ENCODE measurements at places on chromosomes 4 and X.

- DNase-seq = no peak
Observed at GRCh38 chr4:16757080-16757521, 141.3 kb downstream of the LDB2 start.

- peak; percentile 76 for DNase-seq
Observed at GRCh38 chr4:17664755-17665154, 50.3 kb downstream of the MED28 start.

DNA sequence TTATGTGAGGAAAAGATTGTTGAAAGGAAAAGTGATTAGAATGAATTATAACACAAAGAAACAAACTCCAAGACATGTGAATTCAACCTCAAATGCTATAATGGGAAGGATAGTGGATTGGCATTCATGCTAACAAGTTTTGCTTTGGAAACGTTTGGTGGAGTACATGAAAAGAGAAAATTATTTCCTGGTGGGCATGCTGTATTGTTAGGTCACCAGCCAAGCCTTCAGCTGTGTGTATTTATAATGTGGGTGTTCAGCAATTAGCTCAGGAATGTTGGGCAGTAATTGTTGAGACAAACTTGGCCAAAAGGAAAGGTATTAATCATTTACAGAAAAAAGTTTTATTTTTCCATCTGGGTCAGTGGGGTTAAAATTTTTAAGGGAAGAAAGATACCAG, 198.9 kb upstream of the ARSJ start:
- no peak for DNase-seq

- DNase-seq = no peak
Observed at GRCh38 chr4:29262986-29263385, 1457.2 kb upstream of the PCDH7 start.

- DNase-seq = no peak
Observed at GRCh38 chr4:8274765-8275547, 5.4 kb downstream of the HTRA3 start.

GRCh38 chr4:140044337-140044902, 109.6 kb downstream of the MAML3 start:
- DNase-seq = peak; percentile 19

DNA sequence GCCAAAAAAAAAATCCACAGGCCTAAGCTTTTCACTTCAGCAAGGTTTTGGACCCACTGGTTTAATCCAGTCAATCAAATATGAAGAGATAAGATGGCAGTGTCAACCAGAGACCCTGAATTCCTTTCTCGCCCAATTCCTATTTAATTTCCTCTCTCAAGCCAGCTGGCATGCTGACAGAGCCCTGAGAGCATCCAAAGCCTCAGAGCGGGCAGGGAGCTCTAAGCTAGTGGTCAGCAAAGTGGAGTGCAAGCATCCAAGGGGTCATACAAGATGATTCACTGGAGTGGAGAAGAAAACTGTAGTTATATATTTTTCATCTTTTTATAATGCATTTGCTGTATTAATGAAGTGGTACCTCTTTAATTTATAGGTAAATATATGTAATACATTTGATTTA, 37.8 kb upstream of the PRPS2 start:
- DNase-seq = no peak

DNA sequence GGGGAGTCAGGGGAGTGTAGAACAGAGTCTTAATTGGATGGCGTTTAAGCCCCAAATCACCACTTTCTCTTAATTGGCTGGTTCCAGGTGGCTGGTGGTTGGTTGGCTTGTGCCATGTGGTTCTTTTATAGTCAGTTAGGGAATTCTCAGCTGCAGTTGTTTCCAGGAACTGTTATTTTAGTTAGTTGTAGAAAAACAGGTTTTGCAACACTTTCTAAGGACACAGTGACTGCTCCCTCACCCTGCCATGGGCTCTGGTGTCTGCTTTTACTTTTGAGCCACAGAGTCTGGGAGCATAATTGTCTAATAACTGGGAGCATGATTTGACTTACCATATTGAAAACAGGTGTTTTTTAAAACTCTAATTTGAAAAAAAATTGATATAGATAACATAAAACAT, 75.8 kb upstream of the PCDH18 start:
- DNase-seq = no peak

GRCh38 chr4:176052744-176053143, 12.9 kb upstream of the WDR17 start:
- DNase-seq = peak; percentile 2

- DNase-seq = no peak
Observed at GRCh38 chr4:138567696-138568095, 325.5 kb upstream of the SLC7A11 start.

- DNase-seq = no peak
Observed at GRCh38 chr4:129998436-129999150, 902.6 kb downstream of the C4orf33 start.

DNA sequence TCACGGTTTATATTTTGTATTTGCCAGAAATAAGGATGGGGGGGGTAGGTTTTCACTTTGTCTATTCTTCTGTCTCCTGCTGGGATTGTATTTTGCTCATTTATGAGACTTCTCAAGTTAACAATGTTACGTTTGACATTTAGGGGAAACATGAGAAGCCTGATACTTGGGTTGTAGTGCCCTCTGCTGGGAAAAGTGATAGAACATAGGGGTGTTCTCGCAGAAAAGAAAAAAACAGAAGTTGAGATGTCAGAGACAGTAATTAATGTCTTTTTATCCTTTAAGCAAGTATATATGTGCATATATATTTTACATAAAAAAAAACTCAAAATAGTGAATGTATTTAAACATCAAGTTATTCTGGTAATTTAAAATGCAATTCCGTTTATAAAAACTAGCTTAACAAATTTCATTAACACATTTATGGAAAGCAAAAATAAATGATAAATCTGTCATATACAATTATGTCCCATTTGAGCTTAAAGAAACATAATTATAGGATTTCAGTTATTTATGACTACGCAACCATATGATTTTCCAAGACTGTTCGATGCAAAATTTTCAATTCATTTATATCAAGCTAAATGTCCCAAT, 46.0 kb upstream of the TMPRSS11F start:
- peak; percentile 84 for DNase-seq

GRCh38 chrX:40877887-40878286, 142.5 kb upstream of the MED14 start:
- DNase-seq = peak; percentile 39

DNA sequence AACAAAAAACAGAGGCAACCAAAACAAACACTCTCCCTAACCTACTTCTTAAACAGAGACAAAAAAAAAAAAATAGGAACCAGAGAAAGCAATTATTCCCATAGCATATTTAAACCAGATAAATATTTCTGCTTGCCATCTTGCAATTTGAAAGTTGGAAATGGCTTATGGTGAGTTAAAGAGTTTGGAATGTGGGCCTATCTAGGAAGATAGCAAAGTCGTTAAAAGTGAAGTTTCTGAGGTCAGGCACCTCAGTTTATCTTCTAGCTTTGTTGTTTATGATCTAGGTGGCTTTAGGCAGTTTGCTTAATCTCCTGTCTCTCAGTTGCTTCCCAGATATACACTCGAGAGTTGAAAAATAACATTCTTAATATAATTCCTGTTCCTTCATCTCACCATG, 284.2 kb downstream of the KCNIP4 start:
- no peak for DNase-seq

GRCh38 chr4:161359491-161359890, 804.3 kb downstream of the FSTL5 start:
- no peak for DNase-seq

- DNase-seq = no peak
Observed at GRCh38 chr4:27514711-27515110, 654.1 kb downstream of the STIM2 start.
